ENCODE measurements at places on chromosomes 3 and 15.

- no peak for ATAC-seq
Measured at GRCh38 chr15:75025107-75025506, 1.7 kb downstream of the PPCDC start.

- ATAC-seq = peak; percentile 88
Measured at GRCh38 chr3:16247282-16248061, 17.3 kb downstream of the DPH3 start.

DNA sequence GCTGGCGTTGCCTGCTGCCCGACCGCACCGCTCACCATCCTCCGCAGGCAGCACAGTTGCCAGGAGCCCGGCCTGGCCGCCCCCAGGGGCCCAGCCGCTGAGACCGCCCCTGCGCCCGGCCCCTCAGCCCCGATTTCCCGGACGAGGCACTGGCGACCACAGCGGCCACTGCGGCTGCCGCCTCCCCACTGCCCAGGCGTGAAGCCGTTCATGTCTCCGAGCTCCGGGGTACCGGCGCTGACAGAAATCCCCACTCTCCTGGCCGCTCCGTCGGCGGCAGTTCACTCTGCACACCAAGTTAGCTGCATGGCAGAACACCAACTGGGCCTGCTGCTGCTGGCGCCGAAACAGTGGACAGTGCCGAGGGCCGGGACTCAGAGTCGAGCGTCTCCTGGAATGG is 8.5 kb downstream of the SELENOT start:
- no peak for ATAC-seq

- ATAC-seq = no peak
Measured at GRCh38 chr3:153852355-153852754, 268.8 kb upstream of the ARHGEF26 start.

DNA sequence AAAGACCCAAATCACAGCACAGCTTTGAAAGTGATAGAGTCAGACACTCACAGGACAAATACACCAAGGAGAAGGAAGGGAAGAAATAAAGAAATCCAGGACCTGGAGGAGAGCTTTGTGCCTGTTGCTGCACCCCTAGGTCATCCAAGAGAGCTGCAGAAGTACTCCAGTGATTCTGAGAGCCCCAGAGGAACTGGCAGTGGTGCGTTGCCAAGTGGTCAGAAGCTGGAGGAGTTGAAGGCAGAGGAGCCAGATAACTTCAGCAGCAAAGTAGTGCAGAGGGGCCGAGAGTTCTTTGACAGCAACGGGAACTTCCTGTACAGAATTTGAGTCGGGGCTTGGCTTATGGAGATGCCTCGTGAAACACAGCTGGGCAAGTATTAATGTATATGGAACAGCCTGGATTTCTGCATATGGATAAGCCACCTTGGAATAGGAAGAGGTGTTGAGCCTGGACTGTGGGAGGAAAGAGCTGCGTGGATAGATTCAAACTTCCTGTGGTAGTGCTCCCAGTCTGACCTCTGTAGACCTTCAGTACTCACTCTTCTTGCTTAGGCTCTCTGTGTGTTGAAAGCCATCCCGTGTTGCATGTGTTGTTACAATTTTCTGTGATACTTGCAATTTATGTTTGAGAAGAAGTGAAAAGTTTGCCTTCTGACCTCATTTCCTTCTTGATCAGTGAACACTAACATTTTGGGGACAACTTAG is 6.1 kb downstream of the NGRN start:
- no peak for ATAC-seq

GRCh38 chr3:40913641-40914040 is 285.7 kb upstream of the CTNNB1 start:
- no peak for ATAC-seq

GRCh38 chr15:94238539-94239118 is 7.3 kb downstream of the MCTP2 start:
- ATAC-seq = no peak

DNA sequence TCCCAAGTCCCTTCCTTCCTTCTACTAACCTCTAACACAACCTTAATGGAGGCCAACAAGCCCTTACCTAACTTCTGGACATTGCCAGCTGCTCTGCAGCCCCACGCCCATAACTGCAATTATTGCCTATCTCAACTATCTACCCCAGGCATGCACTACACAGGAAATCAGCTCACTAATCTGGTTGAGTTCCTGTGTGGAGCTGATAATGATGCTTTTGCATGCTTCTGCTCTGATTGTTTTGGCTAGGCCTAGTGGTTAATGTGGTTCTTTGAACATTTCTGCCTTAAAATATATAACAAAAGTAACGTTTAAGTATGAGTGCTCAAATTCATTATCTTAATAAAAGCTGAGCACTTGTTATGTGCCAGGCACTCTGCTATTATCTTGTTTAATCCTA is 463.9 kb downstream of the MFSD1 start:
- no peak for ATAC-seq

- ATAC-seq = no peak
Measured at GRCh38 chr15:99565049-99565298, 810 bp upstream of the MEF2A start.

DNA sequence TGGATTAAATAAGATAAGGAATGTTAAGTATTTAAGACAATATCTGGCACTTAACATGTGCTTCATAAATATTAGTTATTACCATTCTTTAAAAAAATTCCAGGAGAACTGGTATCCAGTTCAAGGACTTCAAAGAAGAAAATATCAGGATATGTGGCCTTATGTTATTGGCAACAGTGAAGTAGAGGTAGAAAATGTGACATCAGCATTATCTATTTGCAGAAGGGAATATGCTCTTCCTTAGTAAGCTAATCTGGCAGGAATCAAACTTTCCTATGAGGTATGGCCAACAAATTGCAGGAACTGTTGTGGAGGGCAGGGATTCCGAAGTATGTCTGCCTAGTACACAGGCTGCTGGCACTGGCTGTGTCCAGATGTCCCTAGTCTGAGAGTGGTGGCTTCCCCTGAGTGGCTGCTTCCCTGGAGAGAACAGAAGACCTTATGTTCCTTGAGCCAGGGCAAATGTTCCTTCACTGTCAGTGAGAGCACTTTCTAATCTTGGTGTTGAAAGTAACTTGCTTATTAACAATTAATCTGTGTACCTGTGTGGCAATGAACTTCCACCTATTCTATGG is 351.7 kb upstream of the THRB start:
- ATAC-seq = no peak

Measured in activated T-helper 17 cell treated with anti-CD3 and anti-CD28 coated beads, Interleukin-2, amount 50 U/mL, for 72 hours (primary cell).